ENCODE measurements at places on chromosomes 13 and 19.

GRCh38 chr13:60111691-60112090 is 52.0 kb downstream of the DIAPH3 start:
- peak; percentile 45 for DNase-seq

GRCh38 chr19:47497821-47498520 is 14.0 kb upstream of the KPTN start:
- DNase-seq, result no peak

GRCh38 chr19:41804336-41804735 is 7.9 kb downstream of the CEACAM3 start:
- DNase-seq, result no peak

- no peak for DNase-seq
Observed at GRCh38 chr13:34943436-34944273, 1.6 kb downstream of the NBEA start.

- DNase-seq, result peak; percentile 40
Observed at GRCh38 chr13:109255141-109255856, 531.1 kb downstream of the IRS2 start.

DNA sequence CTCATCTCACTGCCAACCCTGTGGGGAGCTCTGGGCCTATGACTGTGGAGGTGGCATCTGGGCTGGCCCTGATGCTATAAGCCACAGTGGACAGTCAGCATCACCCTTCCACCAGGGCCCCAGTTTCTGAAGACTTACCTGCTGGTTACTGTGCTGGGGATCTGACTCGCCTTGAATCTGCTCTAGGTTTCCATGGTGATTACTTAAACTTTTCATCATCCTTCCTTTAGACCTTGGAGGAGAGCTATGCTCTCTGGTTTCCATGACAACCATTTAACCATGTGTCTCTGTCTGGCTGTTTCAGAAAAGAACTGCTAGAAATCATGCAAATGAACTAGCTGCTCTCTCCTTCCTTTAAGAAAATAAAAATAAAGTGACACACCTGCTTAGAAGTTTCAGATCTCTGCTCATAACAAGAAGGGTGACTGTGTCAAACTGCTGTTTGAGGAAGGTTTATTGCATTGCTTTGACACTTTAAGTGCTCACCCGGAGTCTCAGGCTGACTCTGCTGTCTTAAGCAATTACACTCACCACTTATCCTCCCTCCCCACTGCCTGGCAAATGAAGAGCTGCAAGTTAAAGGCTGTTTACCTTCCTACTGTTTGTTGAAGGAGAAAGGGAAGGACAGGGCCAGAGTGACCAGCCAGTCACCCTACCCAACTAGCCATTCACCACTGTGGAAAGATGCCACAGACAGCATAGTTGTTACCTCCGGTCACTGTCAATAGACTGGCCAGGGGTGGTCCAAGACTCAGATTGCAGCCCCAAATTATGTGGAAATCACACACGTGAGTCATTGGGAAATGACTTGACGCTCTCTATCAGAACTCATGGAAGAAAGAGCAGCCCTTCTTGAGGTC is 87.6 kb downstream of the HSPH1 start:
- DNase-seq, result peak; percentile 52

DNA sequence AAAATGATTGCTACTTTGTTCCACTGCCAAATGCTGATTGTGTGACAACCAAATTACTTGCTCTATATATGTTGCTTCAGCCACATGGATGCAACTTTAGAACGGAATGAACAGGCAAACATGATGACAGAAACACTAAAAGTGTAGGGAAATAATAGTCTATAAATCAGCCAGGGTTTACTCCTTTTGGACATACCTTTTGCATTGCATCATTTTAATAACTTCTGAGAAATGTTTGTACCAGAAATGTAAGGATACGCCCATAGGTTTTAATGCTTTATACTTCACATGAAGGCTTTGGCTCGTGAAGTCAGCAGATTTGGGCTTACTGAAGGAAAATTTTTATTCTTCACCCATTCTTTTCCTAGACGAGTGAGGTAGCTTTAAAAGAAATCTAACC is 141.0 kb downstream of the POSTN start:
- peak; percentile 84 for DNase-seq

- DNase-seq, result peak; percentile 82
Observed at GRCh38 chr13:30739761-30740642, 4.7 kb downstream of the ALOX5AP start.

GRCh38 chr13:111491021-111491420 is 170.6 kb downstream of the TEX29 start:
- DNase-seq, result no peak

DNA sequence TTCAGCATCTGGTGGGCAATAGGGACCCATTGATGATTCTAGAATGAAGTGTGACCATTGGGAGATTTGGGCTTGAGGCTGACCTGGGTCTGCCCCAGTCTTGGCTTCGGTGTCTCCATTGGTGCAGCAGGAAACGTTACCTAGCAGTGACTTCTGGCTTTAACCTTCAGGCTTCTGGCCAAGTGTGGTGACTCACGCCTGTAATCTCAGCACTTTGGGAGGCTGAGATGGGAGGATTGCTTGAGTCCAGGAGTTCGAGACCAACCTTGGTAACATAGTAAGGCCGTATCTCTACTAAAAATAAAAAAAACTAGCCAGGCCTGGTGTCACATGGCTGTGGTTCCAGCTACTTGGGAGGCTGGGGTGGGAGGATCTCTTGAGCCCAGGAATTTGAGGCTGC is 7.2 kb downstream of the FCHO1 start:
- no peak for DNase-seq

- no peak for DNase-seq
Observed at GRCh38 chr19:10105509-10106099, 558 bp upstream of the PPAN start.

GRCh38 chr13:89363144-89363543 is 1692.0 kb downstream of the SLITRK5 start:
- no peak for DNase-seq

GRCh38 chr19:36527341-36527740 is 730 bp downstream of the ZNF260 start:
- DNase-seq, result no peak

DNA sequence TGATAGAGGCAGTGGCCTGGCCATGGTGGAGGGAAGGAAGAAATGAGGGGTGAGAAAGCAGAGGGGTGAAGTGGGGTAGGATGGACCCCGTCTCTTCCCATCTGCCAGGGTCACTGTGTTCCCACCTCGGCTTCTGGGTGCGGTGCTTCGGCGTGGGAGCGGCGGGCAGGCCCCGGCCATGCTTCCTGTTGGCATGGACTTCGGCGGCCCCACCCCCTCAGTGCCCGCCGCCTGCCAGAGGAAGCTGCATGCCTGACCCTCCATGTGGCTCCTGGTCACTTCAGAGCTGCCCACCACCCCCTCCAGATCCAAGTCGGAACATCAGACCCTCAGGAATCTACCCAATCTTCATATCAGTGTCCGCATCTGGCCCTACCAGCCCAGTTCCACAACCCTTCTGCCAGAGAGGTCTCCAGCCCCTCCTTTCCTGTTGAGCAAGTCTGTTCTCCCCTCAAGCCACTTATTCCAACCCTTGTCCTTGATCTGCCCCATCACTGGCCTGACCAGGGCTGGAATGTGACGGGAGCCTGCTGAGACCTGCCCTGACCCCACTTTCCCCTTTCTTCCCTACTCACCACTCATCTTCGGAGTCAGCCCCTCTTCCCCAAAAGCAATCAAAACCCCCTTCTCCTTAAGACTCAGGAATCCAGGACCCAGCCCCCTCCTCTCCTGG is 1.5 kb downstream of the KCNN4 start:
- no peak for DNase-seq

DNA sequence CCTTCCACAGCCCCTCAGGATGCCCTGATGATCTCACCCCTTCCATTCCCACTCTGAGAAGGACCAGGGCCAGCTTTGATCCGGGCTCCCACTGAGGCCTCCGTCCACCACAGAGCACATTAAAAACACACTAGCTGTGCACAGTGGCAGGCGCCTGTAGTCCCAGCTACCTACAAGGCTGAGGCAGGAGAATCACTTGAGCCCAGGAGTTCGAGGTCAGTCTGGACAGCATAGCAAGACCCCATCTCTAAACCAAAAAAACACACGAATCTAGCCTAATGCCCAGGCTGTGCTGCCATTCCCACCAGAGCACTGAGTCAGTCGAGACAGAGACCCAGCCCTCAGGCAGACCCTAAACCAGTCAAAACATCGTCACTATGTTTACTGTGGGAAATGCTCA is 14.1 kb downstream of the RFX1 start:
- DNase-seq, result no peak

DNA sequence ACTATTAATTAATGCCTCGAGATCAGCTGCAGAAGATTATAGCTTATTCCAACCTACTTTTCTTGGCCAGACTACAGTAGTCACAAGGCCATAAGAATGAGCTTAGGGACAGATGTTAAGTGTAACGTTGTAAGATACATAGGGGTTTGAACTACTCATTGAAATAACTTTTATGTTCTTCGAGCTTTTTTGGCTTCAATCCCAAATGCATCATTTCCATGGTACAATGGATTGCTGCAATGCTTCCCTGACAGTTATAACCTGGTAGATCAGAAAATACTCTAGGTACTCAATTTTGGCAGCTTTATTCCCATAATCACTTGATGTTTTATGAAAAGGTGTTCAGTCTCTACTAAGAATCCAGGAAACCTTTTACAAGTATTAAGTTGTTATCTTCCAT is 2216.7 kb upstream of the PCDH20 start:
- no peak for DNase-seq

- no peak for DNase-seq
Observed at GRCh38 chr19:37983153-37983552, 76.1 kb downstream of the SIPA1L3 start.

DNA sequence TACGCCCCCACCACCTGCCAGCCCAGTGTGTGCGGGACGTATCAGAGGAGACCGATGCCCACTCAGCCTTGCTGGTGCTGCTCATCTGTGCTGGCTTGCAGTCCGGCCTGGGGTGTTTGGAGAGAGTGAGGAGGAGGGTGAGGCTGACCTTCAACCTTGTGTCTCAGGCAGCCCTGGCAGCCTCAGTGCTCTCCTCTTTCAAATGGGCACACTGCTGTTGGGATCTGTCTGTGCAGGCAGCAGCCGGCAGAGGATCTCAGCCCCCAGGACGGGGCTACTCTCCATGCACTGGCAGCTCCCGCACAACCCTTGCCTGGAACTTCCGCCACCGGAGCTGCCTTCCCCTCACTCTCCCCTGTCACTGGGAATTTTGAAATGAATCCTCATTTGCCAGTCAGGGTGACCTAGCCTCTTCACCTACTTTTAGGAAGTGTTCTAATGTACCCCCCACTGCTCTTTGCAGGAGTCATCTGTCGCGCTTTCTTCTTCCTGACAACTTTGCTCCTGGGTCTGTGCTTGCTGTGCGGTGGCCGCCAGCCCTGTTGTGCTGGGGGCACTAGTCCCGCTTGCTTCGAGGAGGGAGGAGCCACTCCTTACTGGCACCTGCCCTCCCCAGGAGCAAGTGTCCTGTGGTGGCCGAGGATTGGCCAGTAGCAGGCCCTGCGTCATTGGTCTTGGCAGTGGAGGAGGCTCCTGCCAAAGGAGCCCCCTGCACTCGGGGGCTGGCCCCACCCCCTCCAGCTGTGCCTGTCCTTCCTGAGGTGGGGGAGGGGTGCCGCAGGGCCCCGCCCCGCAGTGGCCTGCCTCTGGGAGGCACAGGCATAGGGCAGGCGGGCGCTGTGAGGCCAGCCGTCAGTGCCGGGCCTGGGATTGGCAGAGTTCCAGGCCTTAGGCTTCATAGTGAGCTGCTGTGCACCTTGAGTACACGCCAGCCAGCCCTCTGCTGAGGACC is 53.4 kb downstream of the TSSK6 start:
- peak; percentile 41 for DNase-seq

DNA sequence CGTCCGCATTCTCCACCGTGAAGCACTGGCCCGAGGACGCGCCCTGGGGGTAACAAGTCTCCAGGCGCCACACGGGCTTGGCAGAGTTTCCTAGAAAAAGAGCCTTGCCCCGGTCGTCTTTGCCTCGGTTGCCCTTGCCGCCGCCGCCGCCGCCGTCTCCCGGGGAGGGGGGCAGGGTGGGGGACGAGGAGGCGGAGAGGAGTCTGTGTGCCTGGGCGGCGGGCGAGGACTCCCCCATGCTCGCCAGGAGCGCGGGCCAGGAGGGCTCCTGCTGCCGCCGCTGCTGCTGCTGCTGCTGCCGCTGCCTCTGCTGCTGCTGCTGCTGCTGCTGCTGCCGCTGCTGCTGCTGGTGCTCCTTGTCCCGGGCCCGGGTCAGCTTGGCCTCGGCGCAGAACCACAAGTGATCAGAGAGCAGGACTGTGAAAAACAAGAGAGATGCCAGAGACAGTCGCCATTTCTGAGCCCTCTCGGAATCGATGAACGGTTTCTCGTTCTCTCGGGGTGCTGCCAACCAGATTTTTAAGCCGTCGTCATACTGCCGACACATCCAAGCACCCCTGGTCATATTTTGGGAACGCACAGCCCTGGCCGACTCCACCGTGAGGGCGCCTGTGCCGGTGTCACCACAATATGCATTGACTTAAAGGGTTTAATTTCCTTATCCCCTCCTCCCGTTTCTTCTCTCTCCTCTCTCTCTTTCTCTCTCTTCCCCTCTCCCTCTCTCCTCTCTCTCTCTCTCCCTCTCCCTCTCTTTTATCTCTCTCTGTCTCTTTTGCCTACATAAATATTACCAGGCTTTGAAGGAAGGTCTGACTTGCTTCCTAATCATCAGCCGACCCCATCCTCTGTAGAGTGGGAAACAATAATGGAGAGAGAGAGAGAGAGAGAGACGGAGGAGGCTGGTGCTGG is 349.1 kb downstream of the LIG4 start:
- no peak for DNase-seq

DNA sequence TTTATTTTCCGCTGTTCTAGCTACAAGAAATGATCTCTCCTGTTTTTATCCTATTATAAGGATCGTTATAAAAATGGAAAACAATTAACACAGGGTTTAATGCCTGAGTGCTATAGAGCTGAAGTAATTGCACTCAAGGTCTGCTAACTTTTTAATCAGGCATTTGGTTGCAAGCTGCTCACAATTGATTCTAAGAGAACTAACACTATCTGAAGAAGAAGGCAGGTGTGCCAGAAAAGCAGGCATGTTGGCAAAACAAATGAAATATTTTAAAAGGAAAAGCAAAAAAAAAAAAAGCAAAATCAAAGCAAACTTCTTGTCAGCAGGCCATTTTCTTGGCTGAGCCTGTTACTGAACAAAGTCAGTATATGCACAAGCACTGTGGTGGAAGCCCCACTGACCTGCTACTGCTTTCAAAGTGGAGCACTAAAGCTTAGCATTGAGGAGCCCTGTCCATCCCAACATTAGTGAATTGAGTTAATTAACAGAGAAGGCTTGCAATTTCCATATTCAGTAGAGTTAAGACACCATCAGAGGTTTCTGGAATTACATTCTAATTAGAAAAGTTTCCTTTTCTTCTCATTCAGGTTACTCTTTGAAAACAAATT is 574.2 kb downstream of the PCDH9 start:
- no peak for DNase-seq

- no peak for DNase-seq
Observed at GRCh38 chr13:46615888-46616531, 63.0 kb downstream of the LRCH1 start.
